Activated gamma-delta T cell treated with anti-CD3 and anti-CD28 coated beads, Interleukin-2, amount 50 U/mL, for 16 hours (primary cell): ENCODE measurements at places on chromosomes 5 and 9.

DNA sequence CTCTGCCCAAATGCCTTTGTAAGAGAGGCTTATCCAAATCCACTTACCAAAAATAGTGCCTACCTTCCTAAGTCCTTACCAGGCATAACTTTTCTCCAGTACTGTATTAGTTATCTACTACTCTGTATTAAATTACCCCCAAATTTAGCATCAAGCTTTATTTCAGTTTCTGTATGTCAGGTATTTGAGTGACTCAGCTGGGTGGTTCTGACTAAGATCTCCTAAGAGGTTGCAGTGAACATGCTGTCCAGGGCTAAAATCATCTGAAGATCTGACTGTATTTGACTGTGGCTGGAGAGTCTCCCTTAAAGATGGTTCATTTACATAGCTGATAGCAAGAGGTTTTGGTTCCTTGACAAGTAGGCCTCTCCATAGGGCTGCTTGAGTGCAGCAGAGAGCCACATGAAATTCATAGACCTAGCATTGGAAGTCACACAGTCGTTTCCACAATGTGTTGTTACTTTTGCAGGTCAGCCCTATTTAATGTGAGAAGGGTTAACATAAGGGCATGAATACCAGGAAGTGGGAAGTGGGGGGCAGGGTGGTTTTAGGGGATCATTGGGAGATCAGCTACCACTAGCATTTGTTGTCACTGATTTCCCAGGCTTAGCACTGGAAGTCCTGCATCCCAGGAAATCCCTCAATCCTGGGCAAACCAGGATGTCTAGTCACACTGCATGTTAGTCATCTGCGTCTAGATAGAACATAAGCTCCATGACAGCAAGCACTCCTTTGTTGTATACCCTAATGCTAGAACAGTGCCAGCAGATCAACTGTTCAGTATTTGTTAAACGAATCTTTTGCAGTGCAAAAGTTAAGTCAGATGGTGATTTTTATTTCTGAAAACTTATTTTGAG is 2.0 kb upstream of the ZNF622 start:
- no peak for DNase-seq

GRCh38 chr9:70580606-70581195 is 166.2 kb upstream of the KLF9 start:
- DNase-seq = no peak

DNA sequence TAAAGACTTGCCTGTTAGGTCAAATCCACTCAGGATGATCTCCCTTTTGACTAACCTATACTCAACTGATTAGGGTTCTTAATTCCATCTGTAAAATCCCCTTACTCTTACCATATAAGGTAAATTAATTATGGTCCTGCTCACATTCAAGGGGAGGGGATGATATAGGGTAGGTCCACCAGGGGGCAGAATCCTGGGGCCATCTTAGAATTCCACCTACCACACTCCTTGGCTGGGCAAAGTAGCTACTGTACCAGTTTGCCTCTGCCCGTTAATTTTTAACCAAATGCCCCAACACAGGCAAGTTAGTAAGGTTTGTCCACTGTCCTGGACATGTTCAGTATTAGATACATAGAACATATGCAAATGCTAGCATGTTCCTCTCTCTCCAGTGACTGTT is 262.4 kb downstream of the SEMA5A start:
- DNase-seq = no peak

- DNase-seq = no peak
Measured at GRCh38 chr9:126818482-126818881, 13.6 kb downstream of the ZBTB43 start.

GRCh38 chr5:52685566-52685965 is 102.2 kb upstream of the ITGA1 start:
- no peak for DNase-seq

DNA sequence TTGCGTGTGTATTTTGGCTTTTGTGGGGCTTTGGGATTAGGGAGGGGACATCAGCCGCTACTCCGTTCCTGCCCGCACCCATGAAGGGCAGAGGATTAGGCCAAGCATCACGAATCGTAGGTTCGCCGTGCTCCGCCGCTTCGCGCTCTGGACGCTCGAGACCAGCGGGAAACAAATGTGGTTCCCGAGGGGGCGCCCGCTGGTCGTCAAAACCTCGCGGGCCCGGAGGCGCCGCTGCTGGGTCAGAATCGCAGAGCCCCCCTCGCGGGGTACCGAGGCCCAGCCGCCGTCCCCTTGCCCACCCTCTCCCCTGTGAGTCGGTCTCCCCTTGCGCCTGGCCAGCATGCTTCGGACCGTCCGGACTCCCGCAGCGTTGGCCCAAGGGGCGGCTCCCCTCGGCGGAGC is 2.3 kb upstream of the PAX5 start:
- DNase-seq = no peak
